Activated CD4-positive, alpha-beta T cell treated with anti-CD3 and anti-CD28 coated beads, Interleukin-10, Interleukin-2, amounts not matched to agents 100 ng/mL and 50 ng/mL, durations not matched to agents 16 hours and 8 hours (primary cell): ENCODE measurements at places on chromosomes 5 and 9.

GRCh38 chr5:137186759-137187461 lies 312.2 kb downstream of the SPOCK1 start:
- no peak for DNase-seq

DNA sequence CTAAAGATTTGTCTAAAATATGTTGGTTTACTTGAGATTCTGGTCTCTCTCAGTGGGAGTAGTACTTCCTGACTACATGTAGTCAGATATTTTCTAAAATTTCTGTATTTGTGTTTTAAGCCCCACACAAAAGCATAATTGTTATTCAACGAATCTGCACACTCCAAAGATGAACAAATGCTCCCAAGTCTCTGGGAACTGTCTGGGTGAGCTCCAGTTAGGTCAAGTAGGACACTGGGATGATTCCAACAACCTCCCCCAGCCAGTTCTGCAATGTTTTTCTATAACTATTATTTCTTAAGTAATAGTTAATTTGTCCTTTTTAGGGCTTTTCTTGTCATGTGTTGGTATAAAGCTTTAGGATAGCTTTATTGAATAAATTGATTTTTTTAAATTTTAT lies 174.6 kb downstream of the FAM174A start:
- no peak for DNase-seq

DNA sequence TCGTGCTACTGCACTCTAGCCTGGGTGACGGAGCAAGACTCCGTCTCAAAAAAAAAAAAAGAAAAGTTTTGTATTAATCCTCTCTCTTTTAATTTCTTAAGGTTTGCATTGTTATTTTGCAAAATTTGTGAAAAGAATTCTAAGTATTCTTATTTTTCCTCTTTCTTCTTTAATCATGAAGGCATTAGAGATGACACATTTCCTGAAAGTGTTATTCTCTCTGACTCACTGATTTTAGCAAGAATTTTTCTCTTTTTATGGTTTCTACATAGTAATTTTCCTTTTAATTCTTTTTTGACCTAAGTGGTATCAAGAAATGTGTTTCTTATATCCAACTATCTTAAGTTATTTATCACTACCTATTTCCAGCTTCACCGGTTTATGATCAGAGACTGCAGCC lies 78.0 kb downstream of the NSUN2 start:
- no peak for DNase-seq

- no peak for DNase-seq
These were observed 112.7 kb downstream of the NRG2 start for GRCh38 chr5:139930406-139930805.

- DNase-seq = no peak
These were observed 1930.5 kb downstream of the EFNA5 start for GRCh38 chr5:105740242-105740641.

DNA sequence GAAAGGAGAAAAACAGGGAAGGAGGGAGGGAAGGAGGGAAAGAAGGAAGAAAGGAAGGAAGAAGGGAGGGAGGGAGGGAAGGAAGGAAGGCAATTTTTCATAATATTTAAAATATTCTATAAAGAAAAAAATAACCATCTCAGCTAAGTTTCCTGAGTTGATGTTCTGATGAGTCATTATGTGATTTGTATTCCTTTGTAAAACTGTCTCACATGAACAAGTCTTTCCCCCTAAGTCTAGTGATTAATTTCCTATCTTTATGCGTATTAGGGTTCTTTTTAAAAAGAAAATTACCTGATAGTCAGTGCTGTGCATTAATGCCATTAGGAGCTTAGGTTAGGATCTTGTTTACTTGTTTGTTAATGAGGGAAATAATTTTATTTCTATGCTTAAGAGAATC lies 94.1 kb downstream of the RASEF start:
- no peak for DNase-seq

DNA sequence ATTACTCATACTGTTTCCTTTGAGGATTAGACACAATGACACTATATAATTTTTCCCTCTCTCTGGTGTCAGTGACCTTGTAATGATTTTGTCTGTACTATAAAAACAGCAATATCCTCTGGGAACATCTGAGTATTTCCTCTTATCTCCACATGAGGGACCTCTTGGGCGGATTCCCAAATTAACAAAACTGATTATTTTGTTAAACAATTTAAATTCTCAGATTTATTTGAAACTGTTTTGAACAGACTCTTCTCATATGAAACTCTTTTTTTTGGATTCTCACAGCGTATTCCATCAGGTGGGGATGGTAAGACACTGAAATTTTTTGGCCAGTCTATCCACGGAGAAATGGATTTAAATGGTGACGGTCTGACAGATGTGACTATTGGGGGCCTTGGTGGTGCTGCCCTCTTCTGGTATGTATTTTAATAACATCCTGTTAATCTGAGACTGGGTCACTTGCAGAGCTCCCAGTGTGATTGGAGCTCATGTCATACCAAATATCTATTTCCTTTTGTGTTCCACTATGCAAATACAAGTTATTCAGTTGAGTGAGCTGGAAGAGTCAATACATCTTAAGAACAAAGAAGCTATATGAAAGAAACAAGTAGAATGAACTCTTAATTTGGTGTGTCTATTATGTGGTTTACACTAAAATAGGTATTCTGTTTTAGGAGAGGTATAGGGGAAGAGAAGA lies 73.8 kb upstream of the ITGA2 start:
- DNase-seq = peak; percentile 77

GRCh38 chr9:83384214-83384613 lies 154.0 kb downstream of the FRMD3 start:
- no peak for DNase-seq

- no peak for DNase-seq
These were observed 299.1 kb upstream of the PRR16 start for GRCh38 chr5:120164986-120165385.

GRCh38 chr9:68769852-68770251 lies 64.8 kb downstream of the PIP5K1B start:
- no peak for DNase-seq

DNA sequence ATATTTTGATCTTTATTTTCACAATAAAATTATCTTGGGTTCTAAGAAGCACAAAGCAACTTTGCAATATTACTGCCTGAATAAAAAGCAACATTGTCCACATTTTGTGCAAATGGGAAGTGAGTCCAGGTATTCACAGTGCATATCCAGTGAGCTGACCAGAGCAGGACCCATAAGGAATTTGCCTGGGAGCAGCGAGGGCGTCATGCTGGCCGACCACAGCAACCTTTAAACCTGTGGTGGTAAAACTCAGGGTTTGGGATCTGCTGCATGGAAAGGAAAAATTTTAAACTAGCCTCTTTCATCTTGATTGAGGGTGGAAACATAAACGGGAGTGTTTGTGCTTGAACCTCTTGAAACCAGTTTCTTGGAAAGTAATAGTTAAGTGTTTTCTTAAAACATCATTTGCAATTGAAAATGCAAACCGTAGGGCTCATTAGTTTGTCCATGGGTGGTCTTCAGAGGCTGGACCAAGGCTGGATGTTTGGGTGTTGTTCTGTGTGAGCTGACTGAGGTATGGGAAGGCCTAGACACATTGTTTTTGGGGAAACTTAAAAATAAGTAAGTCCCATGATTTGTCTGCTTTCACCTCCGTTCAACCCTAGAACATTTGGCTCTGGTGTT lies 85.0 kb upstream of the ANKH start:
- DNase-seq = no peak

DNA sequence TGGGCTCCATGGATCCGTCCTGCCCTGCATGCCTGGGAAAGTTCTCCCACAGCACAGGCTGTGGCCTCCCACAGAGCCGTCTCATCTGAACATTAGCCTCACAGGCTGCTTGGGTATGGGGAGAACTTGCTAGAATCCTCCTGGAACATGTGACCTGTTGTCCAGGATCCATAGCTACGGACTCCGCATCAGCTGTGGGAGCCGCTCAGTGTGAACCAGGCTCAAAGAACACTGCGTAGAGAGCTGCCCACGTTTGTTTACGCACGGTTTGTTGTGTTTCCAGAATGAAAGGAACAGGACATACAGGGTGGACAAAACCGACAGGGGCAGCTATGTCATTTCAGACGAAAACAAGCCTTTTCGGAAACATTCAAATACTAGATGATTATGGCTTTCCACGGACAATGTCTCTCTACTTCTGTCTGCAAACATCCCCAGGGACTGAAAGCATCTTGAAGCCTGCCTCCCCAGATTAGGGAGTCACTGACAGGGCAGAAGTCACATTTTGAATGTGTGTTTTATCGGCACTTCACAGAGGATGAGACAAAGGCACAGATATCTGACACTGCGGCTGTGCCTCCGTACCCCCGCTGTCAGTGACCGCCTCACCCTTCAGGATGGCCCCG lies 390.3 kb downstream of the GADD45G start:
- DNase-seq = no peak

GRCh38 chr5:121378046-121378445 lies 473.6 kb upstream of the FTMT start:
- no peak for DNase-seq

GRCh38 chr9:27118916-27119315 lies 9.9 kb downstream of the TEK start:
- no peak for DNase-seq

- DNase-seq = no peak
These were observed 18.8 kb upstream of the STING1 start for GRCh38 chr5:139501381-139501780.

- DNase-seq = peak; percentile 11
These were observed 764 bp downstream of the ANKRA2 start for GRCh38 chr5:73564675-73565074.

- DNase-seq = no peak
These were observed 598.3 kb downstream of the CCDC171 start for GRCh38 chr9:16150938-16151650.

DNA sequence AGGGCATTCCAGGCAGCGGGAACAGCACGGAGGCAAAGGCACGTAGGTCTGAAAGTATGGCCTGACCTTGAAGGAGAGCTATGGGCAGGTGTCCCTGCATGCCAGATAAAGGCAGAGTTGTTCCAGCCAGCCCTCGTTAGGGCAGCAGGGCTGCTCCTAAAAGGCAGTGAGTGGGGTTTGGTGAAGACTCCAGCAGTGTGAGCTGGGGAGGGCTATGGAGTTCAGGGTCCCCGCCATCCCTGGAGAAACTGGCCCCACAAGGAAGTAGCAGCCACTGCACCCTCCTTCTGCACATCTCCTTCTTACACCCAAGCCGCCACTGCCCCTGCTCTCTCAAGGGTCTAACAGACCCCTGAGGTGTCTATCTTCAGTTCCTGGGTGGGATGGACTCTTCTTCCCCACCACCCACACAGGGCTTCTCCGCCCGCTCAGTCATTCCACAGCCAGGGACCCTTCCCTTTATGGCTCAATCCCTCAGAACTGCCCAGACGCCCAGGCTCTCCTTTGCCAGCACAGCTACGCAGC lies 1.4 kb downstream of the AKNA start:
- DNase-seq = no peak

DNA sequence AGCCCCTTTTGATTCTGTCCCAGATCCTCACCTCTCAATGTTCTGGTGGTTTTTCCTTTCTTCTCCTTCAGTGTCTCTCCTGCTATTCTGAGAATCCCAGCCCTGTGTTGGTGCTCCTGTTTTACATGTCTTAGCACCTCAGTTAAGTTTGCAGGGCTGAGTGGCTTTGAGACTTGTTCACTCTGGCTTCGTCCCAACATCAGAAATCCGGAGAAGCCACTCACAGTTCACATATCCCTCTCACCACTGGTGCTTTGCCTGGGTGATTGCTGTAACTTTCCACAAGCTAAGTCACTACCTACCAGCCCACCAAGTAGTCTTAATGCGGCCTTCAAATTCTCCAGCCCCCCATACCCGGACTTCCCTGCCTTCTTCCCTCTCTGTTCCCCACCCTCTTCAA lies 40.2 kb downstream of the CYFIP2 start:
- DNase-seq = no peak

DNA sequence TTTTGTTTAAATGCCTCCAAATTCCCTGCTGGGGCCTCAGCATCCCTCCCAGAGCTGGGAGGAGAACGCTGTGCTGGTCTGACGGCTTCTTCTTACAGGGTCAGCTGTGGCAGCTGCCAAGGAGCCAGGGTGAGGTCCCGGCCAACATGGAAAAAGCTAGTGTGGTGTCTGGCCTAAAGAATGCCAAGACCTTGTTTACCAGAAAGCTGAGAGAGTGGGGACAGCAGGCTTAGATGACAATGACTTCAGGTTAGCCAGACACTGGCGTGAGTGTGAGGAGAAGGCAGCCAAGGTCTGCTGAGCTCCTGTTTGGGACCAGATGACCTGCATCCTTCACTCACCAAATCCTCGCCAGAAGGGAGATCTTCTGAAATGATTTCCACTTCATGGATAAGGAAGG lies 112.5 kb downstream of the CRB2 start:
- no peak for DNase-seq

- peak; percentile 19 for DNase-seq
These were observed 545.8 kb upstream of the ARRDC3 start for GRCh38 chr5:91928754-91929521.

- DNase-seq = no peak
These were observed 586 bp upstream of the PDZD2 start for GRCh38 chr5:31638345-31638744.

DNA sequence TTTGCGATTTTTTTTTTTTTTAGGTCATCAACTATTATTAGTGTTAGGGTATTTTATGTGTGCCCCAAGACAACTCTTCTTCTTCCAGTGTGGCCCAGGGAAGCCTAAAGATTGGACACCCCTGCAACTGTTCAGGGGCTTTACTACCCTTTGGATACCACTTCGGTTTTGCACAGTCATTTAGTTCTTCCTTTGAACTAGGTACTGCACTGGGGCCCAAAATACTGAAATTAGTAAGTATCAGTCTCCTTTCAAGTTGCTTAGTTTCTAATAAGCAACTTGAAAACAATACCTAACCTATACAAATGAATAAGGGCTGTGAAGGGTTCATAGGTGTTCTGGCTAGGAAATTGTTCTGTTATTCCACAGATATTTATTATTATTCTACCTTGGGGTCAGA lies 45.3 kb downstream of the CWC27 start:
- peak; percentile 76 for DNase-seq

- DNase-seq = peak; percentile 94
These were observed 370.0 kb upstream of the POU5F2 start for GRCh38 chr5:94111209-94112004.

GRCh38 chr5:65808251-65808741 lies 86.3 kb downstream of the NLN start:
- no peak for DNase-seq

DNA sequence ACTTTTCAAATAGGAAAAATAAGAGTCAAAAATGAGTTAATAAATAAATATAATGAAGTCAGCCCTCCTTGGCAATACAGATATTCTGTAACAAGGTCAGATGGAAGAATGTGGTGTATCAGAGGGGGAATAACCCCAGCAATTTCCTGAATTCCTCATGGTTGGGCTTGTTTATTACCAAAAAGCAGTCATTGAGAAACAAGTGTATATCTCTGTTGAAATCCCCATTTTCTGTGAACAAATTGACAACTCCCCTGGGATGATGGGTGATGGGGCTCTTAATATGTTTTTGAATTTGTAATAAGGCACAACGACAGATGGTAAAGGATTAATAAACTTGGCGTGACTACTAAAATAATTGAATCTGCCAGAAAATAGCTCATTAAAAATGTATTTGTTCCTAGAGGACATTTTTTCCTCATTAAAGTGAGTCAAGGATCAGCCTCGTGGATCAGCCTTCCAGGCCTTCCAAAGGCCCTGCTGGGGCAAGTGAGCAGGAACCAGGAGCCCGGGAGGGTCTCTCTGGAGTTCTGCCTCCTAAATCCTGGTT lies 34.2 kb downstream of the THBS4 start:
- no peak for DNase-seq
